Pulmonary artery endothelial cell (primary cell): ENCODE measurements at places on chromosomes 1 and 21. TPM values are rescaled to one million over a fixed set of nuclear protein-coding genes. Genes with fewer than 3 reads are reported as not detected.
A peak's percentile ranks its signal among the peaks of the same experiment; 100 is the strongest.

Gene KCTD3
- 48.4 and 58.5 TPM in 2 replicates for total RNA-seq

DNA sequence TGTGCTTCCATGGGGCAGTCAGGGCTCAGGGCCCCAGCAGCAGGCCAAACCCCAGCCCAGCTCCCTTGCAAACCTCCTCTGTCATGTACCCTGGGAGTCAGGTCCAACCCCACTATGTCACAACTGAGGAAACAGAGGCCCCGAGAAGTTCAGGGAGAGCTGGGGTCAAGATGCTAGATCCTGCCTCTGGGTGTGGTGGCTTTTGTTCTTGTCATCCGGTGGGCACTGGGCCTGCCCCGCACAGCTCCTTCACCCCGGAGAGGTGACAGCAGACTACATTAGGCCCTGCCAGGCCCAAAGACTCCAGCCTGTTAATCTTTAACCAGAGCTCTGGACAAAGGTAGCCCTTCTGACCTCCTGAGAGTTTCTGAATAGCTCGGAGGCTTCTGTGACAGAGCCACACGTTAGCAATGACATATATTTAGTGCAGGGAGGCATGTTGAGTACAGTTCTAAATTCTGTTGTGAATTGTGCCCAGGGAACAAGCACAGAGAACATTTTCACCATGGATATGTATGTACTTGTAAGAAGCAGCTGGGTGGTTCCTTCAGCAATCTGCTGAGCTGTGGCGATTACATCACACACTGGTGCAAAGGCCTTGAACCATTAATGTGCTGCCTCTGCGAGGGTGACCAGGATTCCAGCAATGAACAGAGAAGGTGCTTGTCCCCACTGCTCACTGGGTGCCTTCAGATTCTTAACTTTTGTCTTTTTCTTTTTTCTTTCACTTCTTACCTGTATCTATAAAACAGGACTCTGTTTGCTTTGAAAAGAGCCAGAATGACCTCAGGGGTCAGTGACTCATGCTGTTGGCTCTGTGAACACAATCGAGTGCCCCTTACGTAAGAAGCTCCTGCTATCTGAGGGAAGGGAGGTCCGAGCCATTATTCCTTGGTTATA lies 102.8 kb downstream of the RHOU start:
- peak; percentile 74 for DNase-seq

DNA sequence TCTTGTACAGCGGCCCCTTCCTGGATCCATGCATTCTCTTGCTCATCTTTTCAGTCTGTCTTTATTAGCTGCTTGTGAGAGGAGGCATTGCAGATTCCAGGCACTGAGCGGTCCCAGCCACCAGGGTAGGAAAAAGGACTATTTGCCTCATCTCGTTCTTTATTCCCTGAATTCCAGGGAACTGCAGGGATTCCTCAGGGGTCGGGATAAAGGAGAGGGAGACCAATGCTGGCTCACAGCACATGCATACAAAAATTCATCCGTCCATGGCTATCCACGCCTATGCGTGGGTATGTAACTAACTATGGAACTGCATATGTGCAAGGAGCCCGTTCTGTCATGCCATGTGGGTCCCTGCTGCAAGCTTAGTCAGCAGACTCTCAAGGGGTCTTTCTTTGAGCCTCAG lies 879 bp upstream of the PLPPR5 start:
- DNase-seq: no peak

DNA sequence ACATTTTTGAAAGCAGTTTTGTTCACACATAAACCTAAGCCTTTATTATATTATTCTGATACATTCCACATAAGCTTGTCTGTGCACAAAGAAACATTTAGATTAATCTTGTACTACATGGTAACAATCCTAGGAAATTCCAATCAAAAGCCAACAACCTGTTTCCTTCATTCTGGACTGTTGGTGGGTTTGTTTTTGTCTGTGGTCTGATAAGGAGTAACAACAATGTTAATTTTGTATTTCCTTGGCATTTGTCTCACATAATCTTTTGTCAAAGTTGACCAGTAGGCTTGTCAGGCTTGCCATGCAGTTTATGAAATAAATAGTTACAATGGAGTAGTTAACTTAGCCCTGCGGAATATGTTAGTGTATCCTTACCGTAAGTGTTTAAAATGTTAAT lies 183.3 kb downstream of the DHRS3 start:
- peak; percentile 92 for DNase-seq

Gene OR10R2
- total RNA-seq: not detected in 2 replicates

GRCh38 chr1:147717706-147718097 lies 42.7 kb downstream of the GJA5 start:
- no peak for DNase-seq

Gene NBPF15
- total RNA-seq: 43.6 and 43.7 TPM in 2 replicates

GRCh38 chr1:227771326-227771725 lies 36.1 kb downstream of the SNAP47 start:
- no peak for DNase-seq

GRCh38 chr1:69256036-69256435 lies 311.7 kb upstream of the LRRC7 start:
- DNase-seq: no peak

DNA sequence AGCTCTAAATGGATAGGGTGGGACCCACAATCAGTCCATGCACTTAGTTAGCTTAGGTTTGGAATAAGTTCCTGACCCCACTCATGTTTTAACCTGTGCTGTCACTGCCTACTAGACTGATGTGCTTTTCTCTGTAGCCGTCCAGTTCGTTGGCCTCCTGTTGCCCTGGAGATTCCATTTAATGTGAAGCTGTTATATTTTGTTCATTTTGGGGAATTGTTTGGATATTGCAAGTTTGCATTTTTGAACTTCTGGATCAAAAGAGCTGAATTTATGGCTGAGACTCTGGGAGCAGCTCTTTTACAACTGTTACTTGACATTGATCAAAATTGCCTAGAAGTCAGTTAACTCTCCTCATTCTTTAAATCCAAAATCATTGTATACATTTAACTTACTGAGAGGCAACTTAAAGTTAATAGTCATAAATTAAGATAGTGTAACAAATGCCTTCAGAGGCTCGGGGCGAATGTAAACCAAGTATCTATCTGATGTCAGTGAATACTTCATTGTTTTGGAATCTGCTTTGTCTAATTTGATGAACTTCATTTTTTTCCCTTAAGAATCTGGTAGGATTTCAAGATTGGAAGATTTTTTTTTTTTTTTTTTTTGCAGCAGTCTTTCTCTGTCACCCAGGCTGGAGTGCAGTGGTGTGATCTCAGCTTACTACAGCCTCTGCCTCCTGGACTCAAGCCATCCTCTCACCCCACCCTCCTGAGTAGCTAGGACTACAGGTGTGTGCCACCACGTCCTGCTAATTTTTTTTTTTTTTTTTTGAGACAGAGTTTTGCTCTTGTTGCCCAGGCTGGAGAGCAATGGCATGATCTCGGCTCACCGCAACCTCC lies 38.1 kb downstream of the MIGA1 start:
- DNase-seq: no peak

Gene TRNP1
- 10.9 and 12.3 TPM in 2 replicates for total RNA-seq

DNA sequence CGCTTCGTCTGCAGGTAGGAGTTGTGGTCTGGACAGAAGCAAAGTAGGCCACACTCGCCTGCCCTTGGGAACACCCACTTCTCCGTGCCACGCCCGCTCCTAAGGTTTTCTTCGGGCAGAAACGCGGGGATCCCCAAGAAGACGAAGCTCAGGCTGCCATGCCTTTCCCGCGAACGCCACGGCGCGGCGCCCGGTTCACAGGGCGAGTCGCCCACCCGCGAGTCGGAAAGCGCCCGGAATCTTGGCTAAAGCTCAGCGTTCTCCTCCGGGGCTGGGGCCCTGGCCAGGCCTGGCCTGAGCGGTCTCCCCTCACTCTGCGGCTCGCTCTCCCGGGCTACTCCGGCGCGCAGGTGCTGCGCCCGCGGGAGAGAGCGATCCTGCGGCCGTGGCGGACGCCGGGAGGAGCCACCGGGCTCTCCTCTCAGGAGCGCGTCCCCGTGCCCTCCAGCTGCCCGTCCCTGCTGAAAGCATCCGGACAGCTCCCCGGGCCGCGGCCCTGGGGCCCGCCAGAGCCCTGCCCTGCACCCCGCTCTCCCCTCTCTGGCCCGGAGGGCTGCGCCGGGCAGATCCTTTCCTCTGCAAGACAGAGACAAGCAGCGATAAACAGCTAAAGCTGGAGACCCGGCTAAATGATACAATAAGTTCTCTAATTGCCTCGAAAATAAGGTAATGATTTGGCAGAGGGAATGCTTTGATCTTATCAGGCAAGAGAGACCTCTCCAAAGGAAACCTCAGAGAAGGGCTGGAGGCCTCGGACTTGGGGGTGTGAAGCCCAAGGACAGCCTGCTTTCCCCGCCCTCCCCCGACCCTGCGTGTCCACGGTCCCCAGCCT lies 6.7 kb upstream of the WNT2B start:
- DNase-seq: peak; percentile 13

DNA sequence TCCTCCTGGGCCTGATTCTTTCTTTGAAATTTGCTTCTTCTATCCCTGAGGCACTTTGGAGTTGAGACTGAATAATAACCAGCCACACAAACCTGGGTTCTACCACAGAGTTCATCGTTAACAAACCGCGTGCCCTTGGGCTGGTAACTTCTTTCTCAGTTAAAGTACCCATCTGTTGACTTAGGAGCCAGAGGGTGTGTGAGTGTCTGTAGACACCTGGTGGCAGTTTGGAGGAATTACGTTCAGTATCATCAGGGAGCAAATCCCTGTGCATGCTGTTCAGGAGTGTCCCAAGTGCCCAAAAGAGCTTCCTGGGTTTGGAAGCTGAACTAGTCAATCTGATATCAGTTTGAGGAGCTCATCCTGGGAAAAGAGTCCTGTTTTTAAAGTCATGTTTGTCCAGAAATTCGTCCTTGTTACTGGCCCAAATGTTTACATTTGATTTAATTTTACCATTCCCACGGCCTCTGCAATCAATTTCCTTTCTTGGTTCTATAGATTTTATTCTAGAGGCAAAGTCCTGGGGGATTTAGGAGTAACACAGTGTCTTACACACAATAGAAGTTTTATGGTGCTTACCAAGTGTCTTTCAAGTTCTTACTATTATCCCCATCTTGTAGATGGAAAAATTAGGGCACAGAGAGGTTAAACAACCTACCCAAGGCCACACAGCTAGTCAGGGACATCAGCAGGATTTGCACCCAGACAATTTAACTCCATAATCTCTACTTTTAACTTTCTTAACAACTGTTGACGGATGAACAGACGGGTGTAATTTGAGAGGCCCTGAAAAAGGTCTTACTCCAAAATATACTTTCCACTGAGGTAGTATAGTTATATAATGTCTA lies 26.7 kb upstream of the RPTN start:
- DNase-seq: peak; percentile 20

DNA sequence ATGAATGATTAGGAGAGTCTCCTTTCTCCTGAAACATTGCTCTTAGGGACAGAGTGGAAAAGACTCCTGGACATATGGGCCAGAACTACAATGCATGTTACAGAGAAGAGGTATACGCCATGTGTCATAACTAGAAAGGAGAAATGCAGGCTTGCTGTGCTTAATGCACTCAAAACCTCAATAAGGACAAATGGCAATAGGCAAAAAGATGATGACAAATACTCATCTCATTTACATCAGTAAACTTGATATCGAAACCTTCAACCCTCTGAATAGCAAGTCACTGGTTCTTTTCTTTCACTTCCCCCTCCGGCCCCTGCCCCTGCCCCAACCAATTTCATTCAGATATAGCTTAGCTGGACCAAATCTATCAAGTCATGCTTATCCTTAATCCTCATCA lies 1.9 kb upstream of the GPR88 start:
- no peak for DNase-seq

- no peak for DNase-seq
These were observed at the start of gene FRRS1 for GRCh38 chr1:99766378-99766800. Gene FRRS1, minus strand, starts transcription at chr1:99766635. Its CDS starts 17,867 bp downstream, at chr1:99748768.

Gene GPX7
- total RNA-seq: 11.5 and 16.9 TPM in 2 replicates

DNA sequence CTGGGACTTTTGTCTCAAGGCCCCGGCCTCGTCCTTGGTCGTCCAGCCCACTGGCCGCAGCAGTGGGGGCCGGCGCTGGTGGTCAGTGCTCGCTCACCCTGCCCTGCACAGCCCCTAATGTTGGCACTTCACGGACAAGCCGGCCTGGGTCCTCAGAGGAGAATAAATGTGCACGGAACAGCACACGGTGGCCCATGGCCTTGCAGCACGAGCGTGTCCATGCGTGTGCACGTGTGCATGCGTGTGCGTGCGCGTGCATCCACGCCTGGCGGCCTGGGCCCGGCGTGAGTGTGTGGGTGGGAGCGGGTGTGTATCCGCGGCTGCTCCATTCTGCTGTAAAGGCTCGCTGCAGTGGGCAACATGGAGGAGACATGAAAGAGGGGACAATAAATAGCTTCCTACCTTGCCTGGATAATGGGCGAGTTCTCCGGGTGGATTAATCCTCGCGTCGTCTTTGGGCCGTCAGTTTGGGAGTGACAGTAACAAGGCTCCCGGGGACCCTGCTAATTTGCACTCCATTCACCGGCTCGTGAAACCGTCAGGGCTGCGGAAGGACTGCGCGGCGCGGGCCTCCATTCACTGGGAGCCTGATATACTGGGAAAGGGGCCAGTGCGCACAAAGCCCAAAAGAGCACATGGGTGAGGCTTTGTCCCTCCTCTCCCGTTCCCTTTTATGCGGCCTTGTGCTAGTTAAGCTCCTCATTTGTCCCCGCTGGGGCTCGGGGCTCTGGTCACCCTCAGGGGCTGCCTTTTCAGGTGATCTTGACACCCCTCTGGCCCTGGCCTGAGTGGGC lies 142.8 kb downstream of the PRDM16 start:
- DNase-seq: no peak

GRCh38 chr1:174963529-174964125 lies 36.1 kb upstream of the CACYBP start:
- DNase-seq: no peak

Gene S100A1
- not detected in 2 replicates for total RNA-seq

DNA sequence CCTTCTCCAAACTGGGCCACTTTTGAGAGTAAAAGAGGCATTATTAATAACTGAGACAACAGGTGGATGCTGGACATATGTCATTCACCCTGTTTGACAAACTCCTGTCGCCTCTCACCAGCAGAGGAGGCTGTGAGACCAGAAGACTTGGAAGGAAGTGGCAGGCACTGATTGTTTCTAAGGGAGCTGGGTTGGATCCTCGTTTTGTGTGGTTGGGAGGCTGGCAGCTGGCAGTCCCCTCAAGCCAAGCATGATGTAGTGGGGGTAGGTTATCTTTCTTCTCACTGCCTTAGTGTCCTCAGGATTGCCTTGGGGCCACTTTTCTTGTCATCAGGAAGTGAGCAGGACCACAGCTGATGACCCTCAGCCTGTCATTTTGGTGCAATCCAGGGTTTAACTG lies 86.5 kb upstream of the KCNJ15 start:
- no peak for DNase-seq

DNA sequence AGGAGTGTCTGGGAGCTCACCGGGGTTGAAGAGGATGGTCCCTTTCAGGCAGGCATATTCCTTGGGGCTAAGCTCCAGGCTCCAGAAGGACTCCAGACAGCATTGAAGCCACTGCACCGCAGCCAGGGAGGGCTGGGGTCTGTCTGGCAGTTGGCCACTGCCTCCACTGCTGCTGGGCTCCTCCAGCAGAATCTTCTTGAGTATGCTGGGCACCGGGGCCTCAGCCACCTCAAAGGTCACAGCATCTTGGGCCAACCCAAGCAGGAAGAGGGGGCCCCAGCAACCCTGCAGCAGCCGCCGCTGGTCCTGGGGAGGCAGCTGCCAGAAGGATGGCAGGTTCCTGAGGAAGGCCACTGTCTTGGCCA lies 404 bp downstream of the NR0B2 start:
- DNase-seq: no peak
